ENCODE measurements at places on chromosomes 11 and 22. TPM values are rescaled to one million over a fixed set of nuclear protein-coding genes. Genes with fewer than 3 reads are reported as not detected.
A peak's percentile ranks its signal among the peaks of the same experiment; 100 is the strongest.

GRCh38 chr22:27798511-27799014, 3.0 kb downstream of the MN1 start:
- no peak overlapping the region for H3K27ac ChIP-seq
- H3K36me3 ChIP-seq, result no peaks in the 10 kb centered on the region
- H3K4me3 ChIP-seq, result no peak overlapping the region
- peaks cover 24% of the 10 kb centered on the region for H3K27me3 ChIP-seq
- H3K4me1 ChIP-seq, result peaks cover 2% of the 10 kb centered on the region

DNA sequence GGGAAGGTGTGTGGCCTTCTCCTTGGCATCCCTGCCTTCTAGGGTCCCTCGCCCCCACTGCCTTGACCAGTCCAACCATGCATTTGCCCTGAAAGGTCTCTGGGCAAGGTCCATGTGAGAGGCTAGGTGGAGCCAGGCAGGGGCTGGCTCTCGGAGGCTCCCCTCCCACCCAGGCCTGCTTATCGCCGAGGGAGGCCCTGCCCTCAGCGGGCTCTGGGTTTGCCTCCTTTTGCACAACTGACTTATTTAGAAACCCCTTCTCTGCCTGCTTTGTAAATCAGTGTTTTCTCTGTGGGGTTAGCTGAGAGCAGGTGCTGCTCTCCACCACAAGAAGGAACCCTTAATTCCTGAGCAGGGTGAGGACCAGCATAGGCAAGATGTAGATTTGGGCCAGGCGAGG, 47.7 kb downstream of the CD82 start:
- H3K27ac ChIP-seq, result peak overlapping the region; percentile 83
- peaks cover 47% of the 10 kb centered on the region for H3K4me1 ChIP-seq
- peaks cover 21% of the 10 kb centered on the region for H3K36me3 ChIP-seq
- DNase-seq, result no peak
- no peaks in the 10 kb centered on the region for H3K27me3 ChIP-seq
- no peak overlapping the region for H3K4me3 ChIP-seq

GRCh38 chr11:2778630-2779498, 79.1 kb upstream of the KCNQ1OT1 start:
- no peak for DNase-seq
- H3K4me1 ChIP-seq, result peaks cover 14% of the 10 kb centered on the region
- no peaks in the 10 kb centered on the region for H3K36me3 ChIP-seq
- H3K27me3 ChIP-seq, result peaks cover 11% of the 10 kb centered on the region
- no peak overlapping the region for H3K4me3 ChIP-seq

DNA sequence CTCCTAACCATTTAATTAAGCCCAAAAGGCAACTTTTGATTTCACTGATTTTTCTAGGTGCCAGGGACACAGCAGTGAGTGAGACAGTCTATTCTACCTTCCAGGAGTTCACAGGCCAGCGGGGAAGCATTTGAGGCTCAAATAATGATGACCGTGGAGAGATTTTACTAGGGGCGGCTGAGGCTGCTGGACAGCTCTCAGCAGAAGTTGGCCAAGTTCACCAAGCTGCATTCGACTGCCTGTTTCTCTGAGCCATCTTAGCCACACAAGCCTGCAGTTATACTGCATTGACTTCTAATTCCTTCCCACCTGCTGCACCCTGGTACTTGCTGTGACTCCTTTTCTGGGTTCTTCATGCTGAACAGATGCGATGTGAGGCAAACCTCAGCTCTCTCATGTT, 168.9 kb upstream of the TBCEL start:
- no peak overlapping the region for H3K4me3 ChIP-seq
- no peak overlapping the region for H3K27ac ChIP-seq
- no peaks in the 10 kb centered on the region for H3K4me1 ChIP-seq
- DNase-seq, result no peak
- H3K36me3 ChIP-seq, result no peaks in the 10 kb centered on the region

The DLG2 gene
- 2.3 TPM for total RNA-seq

The NUP50 gene
- total RNA-seq, result 127 TPM

GRCh38 chr11:11620173-11620920, 1.5 kb downstream of the GALNT18 start:
- H3K27me3 ChIP-seq, result peaks cover 2% of the 10 kb centered on the region
- peaks cover 2% of the 10 kb centered on the region for H3K4me1 ChIP-seq
- no peaks in the 10 kb centered on the region for H3K36me3 ChIP-seq

The TMEM45B gene
- total RNA-seq, result 22.7 TPM

- H3K27me3 ChIP-seq, result peaks cover 23% of the 10 kb centered on the region
- no peaks in the 10 kb centered on the region for H3K36me3 ChIP-seq
- H3K4me3 ChIP-seq, result no peak overlapping the region
- no peaks in the 10 kb centered on the region for H3K4me1 ChIP-seq
Observed at GRCh38 chr22:47460861-47461260, 698.4 kb downstream of the TBC1D22A start.

GRCh38 chr11:114236829-114237228, 59.4 kb upstream of the NNMT start:
- H3K4me1 ChIP-seq, result no peaks in the 10 kb centered on the region
- no peak overlapping the region for H3K4me3 ChIP-seq
- no peaks in the 10 kb centered on the region for H3K36me3 ChIP-seq
- no peaks in the 10 kb centered on the region for H3K27me3 ChIP-seq
- no peak for DNase-seq
- H3K27ac ChIP-seq, result no peak overlapping the region

The ZC3H12C gene
- 0.23 TPM for total RNA-seq

- H3K4me1 ChIP-seq, result peaks cover 28% of the 10 kb centered on the region
- no peak overlapping the region for H3K4me3 ChIP-seq
- no peaks in the 10 kb centered on the region for H3K36me3 ChIP-seq
- H3K27me3 ChIP-seq, result peaks cover 20% of the 10 kb centered on the region
- H3K27ac ChIP-seq, result no peak overlapping the region
Observed at GRCh38 chr22:22923930-22924329, 36.3 kb downstream of the IGLL5 start.

DNA sequence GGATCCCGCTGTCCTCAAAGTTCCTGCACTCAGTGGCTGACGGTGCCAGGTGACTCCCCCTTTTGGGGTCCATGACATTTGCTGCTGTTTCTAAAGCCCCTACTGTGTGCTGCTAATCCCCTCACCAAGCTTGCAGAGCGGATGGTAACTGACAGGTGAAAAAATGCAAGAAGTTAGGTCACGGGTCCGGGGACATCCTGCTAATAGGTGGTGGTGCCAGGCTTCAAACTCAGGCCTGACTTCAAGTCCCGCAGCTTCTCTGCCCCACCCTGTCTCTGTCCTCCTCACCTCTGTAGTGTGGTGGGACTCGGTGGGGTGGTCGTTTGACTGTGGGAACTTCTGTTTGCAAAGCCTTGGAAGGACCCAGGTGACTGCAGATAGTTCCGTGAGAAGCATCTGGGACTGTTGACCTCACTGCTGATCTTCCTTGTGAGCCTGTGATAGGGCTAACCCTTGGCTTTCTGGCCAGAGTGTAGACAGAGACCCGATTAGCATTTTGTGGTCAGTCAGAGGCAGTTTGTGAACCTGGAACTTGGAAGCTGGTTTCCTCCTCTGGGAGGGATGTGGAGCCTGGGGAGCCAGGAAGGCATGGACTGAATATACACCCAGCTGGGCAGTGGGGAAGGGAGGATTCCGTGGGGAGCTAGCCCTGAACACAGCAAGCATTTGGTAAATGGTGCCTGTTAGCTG, 115.4 kb upstream of the OR4B1 start:
- H3K27ac ChIP-seq, result no peak overlapping the region
- no peaks in the 10 kb centered on the region for H3K4me1 ChIP-seq
- H3K4me3 ChIP-seq, result no peak overlapping the region
- no peaks in the 10 kb centered on the region for H3K36me3 ChIP-seq
- no peaks in the 10 kb centered on the region for H3K27me3 ChIP-seq

DNA sequence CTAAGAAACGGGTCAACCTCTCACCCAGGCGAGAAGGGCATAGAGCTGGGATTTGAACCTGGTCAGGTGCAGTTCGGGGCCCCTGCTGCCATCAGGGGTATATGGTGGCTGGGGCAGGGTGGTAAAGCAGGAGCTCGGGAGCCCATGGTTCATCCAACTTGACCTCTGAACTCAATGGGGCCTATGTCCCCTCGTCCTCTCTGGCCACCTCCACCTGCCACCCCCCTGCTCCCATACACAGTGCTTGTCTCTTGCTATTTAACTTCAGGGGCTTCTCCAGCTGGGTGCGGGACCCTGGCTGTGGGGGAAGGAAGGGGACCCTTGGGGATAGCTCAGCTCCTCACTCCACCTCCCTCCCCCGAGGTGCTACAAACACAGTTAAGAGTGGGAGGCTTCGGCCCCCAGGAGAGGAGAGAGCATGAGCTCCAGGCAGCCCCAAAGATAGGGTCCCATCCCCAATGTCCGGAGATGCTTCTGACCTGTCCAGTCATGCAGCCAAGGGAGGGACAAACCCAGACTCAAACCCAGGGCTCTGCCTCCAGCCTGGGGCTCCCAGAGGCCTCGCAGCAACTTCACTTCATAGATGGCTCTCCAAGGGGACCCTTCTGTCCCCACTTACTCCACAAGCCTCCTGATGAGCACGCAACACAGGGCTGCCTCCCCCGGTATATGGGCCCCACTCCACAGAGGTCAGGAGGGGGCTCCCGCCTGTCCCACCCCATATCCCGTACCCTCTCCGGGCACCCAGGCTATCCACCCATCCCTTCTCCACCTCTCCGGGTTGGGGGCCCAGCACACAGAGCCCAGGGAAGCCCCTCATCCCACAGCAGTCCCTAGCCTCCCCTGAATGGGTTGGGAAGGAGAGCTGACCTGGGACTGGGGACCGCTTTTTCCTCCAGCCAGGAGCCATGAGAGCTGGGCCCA, 712 bp downstream of the IL2RB start:
- H3K27ac ChIP-seq, result peak overlapping the region; percentile 94
- no peak for DNase-seq
- H3K27me3 ChIP-seq, result no peaks in the 10 kb centered on the region
- H3K4me1 ChIP-seq, result peaks cover 58% of the 10 kb centered on the region
- H3K36me3 ChIP-seq, result peaks cover 3% of the 10 kb centered on the region

DNA sequence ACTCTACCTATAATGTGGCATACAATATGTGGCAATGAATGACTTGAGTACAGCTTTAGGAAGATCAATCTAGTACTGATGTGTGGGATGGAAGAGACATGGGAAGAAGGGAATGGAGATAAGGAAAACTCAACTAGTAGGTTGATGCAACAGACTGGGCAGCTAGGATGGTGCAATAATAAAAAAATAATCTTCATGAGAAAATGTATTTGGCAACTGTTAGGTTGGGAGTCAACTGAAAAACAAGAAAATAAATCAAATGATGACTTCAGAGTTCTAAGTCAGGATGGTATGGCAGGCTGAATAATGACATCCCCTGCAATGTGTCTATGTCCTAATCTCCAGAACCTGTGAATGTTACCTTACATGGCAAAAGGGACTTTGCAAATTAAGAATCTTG, 236.8 kb upstream of the PITPNB start:
- no peak overlapping the region for H3K27ac ChIP-seq
- no peaks in the 10 kb centered on the region for H3K27me3 ChIP-seq
- H3K4me3 ChIP-seq, result no peak overlapping the region

- no peaks in the 10 kb centered on the region for H3K36me3 ChIP-seq
- no peak for DNase-seq
- H3K4me1 ChIP-seq, result peaks cover 46% of the 10 kb centered on the region
- H3K27me3 ChIP-seq, result peaks cover 55% of the 10 kb centered on the region
Observed at GRCh38 chr11:2929531-2929949, 320 bp upstream of the PHLDA2 start.
